Transverse colon (tissue), 4 donors: ENCODE measurements at places on chromosomes 2 and 18.
A peak's percentile ranks its signal among the peaks of the same experiment; 100 is the strongest.

- DNase-seq = peak; percentile 70
These were observed 49.5 kb upstream of the POLE4 start for GRCh38 chr2:74908748-74909444.

GRCh38 chr18:24071779-24072178, 57.2 kb downstream of the TTC39C start:
- no peak for DNase-seq

GRCh38 chr2:218999021-218999880, 6.0 kb upstream of the CRYBA2 start:
- DNase-seq = no peak

- DNase-seq = no peak
These were observed 134.9 kb upstream of the CNTNAP5 start for GRCh38 chr2:123890148-123890547.

DNA sequence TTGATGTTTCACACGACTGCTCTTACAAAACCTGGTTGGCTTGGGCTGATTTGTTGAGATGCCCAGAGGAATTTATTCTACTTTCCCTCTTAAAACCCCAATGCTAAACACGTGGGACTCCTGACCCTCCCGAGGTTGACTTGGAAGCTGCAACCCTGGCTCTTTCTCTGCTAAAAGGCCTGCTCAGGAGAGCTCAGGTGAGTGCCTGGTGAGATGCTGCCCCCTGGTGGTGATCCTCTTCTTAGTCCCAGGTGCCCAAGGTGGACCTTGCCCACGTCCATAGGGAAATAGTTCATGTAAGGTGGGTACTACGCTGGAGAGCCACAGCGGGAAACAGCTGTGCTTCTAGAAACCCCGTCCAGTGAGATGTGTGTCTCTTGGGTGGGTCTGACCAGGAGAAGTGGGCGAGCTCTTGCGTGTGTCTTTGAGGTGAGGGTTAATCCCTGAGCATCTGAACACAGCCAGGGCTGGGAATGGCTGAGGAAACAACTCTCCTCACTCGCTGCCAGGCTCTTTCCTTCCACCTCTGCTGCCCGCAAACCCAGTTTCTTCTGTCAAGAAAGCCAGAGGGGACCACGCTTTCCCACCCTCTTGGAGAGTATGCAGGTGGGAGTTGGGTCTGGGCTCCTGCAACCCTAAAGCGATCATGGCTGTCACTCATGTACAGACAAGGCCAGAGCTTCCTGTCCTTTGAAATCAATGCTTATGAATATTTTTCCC, 25.5 kb upstream of the PXDN start:
- DNase-seq = peak; percentile 88

DNA sequence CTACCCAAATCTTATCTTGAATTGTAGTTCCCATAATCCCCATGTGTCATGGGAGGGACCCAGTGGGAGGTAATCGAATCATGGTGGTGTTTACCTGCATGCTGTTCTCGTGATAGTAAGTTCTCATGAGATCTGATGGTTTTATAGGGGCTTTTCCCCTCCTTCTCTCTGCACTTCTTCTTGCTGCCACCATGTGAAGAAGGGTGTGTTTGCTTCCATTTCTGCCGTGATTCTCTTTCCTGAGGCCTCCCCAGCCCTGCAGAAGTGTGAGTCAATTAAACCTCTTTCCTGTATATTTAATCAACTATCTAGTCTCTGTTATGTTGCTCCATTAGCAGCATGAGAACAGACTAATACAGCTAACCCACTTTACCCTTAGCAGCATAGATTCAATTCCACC, 37.6 kb downstream of the CDC42EP3 start:
- DNase-seq = no peak

GRCh38 chr2:189050165-189050712, 76.1 kb downstream of the COL3A1 start:
- DNase-seq = no peak

DNA sequence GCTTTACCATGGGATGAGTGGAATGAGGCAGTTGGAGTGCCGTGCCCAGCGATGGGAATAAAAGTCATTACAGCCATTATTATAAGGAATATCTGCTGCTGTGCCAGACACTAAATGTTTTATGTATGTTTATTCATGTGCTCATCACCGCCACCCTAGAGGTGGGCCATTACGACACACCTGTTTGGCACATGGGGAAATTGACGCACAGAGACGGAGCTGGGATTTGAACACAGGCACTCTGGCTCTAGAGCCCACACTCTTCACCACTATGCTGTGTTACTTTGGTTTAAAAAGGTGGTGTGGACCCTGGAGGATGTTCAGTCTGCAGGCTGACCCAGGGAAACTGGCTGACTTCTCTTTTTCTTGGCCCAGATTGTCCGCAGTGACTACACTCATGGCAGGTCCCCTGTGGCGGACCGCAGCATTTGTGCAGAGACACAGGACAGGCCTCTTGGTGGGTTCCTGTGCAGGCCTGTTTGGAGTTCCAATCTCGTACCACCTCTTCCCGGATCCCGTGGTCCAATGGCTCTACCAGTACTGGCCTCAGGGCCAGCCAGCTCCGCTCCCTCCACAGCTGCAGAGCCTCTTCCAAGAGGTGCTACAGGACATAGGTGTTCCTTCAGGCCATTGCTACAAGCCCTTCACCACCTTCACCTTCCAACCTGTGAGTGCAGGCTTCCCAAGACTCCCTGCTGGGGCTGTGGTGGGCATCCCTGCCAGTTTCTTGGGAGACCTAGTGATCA, 1.6 kb downstream of the TMEM177 start:
- no peak for DNase-seq

DNA sequence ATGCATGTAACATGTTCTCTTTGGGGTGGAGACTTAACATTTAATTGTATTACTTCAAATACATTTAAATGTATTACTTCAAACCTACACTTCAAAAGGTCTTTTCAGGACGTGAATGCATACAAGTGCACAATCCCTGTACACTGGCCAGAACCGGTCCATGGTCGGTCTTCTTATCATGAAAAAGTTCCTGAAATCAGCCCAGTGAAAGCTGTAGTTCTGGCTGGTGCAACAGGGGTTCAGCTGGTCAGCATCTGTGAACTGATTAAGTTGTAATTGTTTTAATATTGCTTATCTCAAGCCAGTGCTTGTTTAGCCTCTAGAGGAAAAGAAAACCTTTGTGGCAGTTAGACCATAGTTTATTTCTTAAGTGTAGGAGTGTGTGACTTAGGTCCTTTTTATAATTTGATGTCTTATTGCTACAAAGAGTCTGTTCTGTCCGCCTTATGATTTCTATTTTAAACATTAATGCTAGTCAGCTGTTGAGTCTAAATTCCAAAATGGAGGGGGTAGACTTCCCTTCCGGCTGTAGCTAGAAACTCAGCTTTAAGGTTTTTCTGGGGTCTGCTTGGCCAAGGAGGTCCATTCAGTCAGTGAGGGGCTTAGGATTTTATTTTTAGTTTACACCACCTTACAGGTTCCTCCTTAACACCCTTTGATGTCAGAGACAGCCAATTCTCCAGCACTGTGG, 768 bp upstream of the CYBRD1 start:
- no peak for DNase-seq

DNA sequence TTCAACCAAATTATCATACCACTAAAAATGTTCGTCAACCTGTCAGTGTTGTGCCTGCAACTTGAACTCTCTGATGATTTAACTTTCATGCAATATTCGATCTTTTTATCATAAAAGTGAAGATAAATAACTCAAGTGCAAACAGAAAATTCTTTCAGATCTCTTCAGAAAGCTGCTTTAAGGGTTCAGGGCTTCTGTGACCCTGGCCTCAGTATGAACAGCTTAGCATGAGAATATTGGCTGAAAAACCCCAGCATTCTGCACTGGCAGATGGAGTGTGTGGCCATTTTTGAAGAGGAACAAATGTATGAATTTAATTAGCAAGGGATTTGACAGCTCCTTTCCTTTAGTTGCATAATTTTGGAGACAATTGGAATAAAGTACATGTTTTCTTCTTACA, 851.4 kb upstream of the SOX11 start:
- no peak for DNase-seq

DNA sequence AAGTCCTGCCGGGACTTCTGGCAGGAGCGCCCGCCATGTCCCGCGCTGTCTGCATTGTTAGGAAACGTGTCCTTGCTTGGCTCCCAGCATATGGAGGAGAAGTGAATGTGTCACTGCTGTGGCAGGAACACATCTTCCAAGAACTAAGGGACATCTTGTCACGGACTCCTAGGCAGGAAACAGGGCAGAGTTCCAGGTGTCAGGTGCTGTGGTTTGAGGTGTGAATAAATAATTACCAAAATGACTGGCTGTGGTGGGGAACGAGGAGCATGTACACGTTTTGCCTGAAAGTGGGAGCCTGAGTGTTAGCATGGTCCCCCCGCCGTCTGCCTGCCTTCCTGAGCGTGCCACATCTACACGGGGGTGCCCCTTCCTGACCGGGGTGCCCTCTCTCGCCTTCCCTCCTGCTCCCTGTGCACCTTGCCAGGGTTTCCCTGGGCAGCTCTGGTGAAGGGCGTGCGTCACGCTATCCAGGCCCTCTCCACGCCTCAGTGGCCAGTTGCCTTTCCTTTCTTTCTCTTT, 237.5 kb downstream of the LDLRAD4 start:
- no peak for DNase-seq

- no peak for DNase-seq
These were observed 691.4 kb upstream of the FSHR start for GRCh38 chr2:49845671-49846070.

- no peak for DNase-seq
These were observed 27.9 kb downstream of the WDR33 start for GRCh38 chr2:127783101-127783500.

GRCh38 chr2:112480530-112481049, 1.4 kb upstream of the TTL start:
- peak; percentile 13 for DNase-seq

DNA sequence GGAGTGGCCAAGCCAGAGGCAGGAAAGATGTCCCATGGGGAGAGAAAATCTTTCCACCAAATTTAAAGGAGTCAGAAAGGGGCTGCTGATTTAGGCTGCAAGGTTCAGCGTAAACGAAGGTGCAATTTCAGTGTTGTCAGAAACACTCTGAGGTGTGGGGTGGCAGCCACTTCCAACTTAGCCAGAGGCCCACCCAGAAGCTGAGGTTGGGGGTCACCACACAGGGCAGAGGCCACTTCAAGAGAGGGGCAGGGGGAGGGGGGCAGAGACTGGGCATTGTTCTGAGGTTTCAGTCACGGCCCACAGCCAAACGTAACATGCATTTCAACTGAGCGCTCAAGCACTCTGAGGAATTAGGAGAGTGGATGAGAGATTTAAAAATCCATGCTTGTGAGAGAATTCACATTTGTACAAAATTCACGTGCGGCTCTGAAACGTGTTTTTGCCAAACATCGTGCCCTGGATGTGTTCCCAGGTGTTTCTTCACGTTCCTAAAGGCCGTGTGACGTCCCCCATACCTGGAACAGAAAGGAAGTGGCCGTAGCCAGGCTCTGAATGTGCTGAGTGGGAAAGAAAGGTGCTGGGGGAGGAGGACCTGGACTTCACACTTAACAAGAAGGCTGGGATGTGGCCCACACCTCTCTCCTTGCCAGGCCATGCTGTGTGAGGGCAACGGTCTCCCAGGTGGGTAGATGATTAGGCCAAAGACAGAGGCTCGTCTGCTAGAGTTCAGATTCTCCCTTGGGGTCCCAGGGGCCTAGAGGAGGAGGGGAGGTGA, 19.5 kb upstream of the BOK start:
- DNase-seq = no peak

DNA sequence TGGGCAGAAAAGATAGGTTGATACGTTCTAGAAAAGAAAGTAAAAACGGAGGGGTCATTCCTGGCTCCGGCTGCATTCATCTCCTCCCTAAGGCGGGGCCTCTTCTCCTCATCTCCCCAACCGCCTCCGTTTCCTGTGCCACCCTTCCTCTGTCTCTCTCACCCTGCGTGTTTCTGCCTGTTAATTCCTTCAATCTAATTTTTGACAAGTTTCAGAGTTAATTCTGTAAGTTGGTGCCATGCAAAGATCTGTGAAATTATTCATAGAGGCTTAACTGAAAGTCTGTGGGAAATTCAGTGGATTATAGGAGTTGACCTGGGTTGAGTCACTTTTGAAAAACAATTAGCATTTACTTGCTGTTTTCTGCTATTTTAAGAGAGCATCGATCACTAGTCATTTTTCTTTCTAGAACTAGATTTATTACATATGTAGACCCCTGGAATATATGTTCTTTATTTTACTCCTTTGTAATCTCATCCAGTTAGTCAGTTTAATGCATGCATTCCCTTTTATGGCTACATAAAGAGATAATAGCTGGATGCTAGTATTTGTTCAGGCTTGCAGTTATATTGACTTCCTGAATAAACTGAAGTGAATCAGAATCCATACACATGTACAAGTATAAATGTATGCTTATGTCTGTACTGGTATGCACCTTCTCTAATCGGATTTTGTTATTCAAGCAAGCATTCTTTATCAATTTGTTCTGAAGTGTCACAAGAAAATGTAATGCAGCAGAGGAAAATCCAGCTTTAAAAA, 91.1 kb downstream of the EML6 start:
- no peak for DNase-seq

GRCh38 chr18:79902075-79902474, 49.4 kb downstream of the SLC66A2 start:
- DNase-seq = peak; percentile 5

DNA sequence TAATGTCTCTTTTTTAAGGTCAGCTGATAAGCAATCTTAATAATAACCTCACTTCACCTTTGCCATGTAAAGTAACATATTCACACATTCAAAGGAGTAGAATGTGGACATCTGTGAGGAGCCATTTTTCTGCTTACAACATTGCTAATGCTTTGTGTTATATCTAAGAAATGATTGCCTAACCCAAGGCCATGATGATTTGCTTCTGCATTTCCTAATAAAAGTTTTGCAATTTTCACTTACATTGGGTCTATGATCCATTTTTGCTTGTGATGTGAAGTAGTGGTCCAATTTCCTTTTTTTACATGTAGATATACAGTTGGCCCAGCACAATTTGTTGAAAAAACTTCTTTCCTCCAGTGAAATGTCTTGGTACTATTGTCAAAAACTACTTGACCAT, 22.0 kb downstream of the RELCH start:
- no peak for DNase-seq

DNA sequence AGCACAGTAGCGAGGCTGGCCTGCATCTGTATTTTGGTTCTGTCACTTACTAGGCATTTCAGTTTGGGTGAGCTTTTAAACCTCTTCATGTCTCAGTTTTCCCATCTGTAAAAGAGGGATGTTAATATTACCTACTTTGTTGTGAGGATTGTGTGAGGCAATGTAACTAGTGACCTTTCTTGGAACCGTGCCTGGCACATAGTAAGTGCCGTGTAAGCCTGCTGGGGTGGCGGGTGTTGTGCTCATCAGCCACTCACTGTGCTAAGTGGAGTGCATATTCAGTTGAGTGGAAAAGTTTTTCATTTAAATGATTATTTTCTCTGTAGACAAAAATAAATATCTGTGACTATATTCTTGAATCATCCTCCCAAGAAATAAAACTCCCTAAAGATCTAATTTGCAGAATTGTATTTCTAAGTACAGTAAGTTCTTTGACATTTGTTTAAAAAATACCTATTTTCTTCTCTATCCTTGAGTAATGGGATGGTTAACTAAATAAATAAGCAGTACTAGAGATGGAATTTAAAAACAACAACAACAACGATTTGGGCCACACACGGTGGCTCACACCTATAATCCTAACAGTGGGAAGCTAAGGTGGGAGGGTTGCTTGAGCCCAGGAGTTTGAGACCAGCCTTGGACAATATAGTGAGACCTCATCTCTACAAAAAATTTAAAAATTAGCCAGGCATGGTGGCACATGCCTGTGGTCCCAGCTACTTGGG, 56.7 kb downstream of the MALT1 start:
- no peak for DNase-seq
